ENCODE measurements at places on chromosomes 4 and X. TPM values are rescaled to one million over a fixed set of nuclear protein-coding genes. Genes with fewer than 3 reads are reported as not detected.

AKAP14 gene
- not detected for total RNA-seq

CNGA1 gene
- 4.5 TPM for total RNA-seq

TCEAL8 gene
- 102 TPM for total RNA-seq

COX7B2 gene
- not detected for total RNA-seq

BEND4 gene
- total RNA-seq: not detected

All from smooth muscle cell of the pulmonary artery (primary cell).